ENCODE measurements at places on chromosomes 13 and 19. TPM values are rescaled to one million over a fixed set of nuclear protein-coding genes. Genes with fewer than 3 reads are reported as not detected.

FUT1 gene
- total RNA-seq, result 15.9 TPM

CDC37 gene
- 164 TPM for total RNA-seq

ADPRHL1 gene
- 2.7 TPM for total RNA-seq

SYNGR4 gene
- total RNA-seq, result 0.31 TPM

DNA sequence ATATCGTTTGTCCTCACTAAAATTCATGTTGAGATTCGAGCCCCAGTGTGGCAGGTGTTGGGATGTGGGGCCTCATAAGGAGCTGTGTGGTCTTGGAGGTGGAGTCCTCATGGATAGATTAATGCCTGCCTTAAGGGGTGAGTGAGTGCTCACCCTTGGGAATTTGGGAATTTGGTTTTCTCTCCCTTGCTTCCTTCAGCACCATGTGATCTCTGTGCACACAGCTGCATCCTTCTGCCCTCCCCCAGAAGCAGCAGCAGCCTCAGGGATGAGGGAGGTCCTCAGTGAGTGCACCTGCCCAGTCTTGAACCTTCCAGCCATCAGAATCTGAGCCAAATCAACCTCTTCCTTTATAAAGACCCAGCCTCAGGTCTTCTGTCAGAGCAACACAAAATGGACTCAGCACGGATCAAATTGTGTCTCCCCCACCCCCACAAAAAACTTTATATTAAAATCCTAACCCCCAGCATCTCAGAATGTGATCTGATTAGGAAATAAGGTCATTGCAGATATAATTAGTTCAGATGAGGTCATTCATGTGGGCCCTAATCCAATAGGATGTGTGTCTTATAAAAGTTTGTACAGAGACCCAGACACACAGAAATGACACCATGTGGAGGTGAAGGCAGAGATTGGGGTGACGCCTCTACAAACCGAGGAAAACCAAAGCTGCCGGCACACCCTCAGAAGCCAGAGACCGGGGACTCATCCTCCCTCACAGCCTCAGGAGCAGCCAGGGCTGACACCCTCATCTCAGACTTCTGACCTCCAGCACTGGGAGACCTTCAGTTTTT is 12.9 kb downstream of the CYTH2 start:
- H3K4me3 ChIP-seq, result no peak overlapping the region
- H3K27me3 ChIP-seq, result no peaks in the 10 kb centered on the region
- H3K4me1 ChIP-seq, result no peaks in the 10 kb centered on the region
- H3K27ac ChIP-seq, result no peak overlapping the region
- H3K36me3 ChIP-seq, result peaks cover 12% of the 10 kb centered on the region
- DNase-seq, result no peak

- peaks cover 7% of the 10 kb centered on the region for H3K36me3 ChIP-seq
- DNase-seq, result no peak
- no peak overlapping the region for H3K27ac ChIP-seq
- H3K4me3 ChIP-seq, result no peak overlapping the region
- H3K4me1 ChIP-seq, result no peaks in the 10 kb centered on the region
Observed at GRCh38 chr13:103272770-103273169, 206.6 kb upstream of the SLC10A2 start.

- H3K27ac ChIP-seq, result no peak overlapping the region
- H3K4me3 ChIP-seq, result no peak overlapping the region
- H3K36me3 ChIP-seq, result peaks cover 8% of the 10 kb centered on the region
- no peaks in the 10 kb centered on the region for H3K4me1 ChIP-seq
- no peak for DNase-seq
- no peaks in the 10 kb centered on the region for H3K27me3 ChIP-seq
Observed at GRCh38 chr13:67769987-67770341, 539.8 kb upstream of the PCDH9 start.

DNA sequence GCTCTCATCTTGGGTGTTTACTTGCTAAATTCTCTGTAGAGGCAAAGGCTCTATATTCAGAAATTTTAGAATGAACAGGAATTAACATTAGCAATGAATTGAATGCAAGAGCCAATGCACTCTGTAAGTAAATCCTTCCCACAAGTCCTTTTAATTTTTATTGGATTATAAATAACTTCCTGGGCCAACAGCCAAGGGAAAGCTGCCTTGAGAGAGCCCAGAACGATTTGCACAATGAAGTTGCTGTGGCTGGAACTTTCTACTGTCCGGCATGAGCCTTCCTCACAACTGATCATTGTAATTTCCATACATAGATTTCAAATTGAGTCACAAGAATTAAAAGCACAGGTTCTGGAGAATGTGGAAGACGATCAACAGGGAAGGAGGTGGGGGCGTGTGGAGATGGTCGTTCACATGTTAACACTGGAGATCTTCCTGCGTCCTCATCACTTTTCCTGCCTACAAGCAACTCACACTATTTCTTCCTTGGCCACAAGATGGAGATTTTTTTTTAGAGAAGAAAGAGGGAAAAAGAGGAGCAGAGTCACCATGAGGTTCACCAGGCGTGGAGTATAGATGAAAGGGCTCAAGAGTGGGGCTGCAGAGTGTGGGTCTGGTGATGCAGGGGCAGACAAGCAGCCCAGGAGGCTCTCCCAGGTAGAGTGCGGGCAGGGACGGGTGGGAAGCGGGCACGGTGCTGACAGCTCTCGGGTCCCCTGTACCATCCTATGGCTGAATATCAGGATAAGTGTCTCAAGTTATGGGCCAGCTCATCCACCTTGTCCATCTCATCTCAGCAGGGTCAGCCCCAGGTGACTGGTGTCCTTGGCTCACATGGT is 110.7 kb downstream of the SOX1 start:
- DNase-seq, result no peak
- no peaks in the 10 kb centered on the region for H3K4me1 ChIP-seq
- no peak overlapping the region for H3K4me3 ChIP-seq
- no peak overlapping the region for H3K27ac ChIP-seq

DNA sequence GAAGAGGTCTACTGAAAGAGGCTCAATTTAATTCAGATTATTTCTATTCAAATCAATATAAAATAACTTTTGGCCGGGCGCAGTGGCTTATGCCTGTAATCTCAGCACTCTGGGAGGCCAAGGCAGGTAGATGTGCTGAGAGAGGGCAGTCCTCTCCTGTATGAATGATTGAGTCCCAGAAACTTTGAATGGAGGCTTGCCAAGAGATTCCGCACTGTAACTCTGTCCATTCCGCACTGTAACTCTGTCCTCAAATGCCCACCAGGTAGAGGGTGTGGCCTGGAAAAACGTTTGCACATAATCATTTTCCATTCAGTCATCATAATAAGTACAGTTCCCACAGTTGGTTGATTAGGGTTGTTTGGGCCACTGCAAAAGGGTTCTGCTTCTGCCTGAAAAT is 274.7 kb upstream of the SOX21 start:
- no peaks in the 10 kb centered on the region for H3K36me3 ChIP-seq
- DNase-seq, result no peak
- no peaks in the 10 kb centered on the region for H3K27me3 ChIP-seq
- H3K27ac ChIP-seq, result no peak overlapping the region
- H3K4me1 ChIP-seq, result no peaks in the 10 kb centered on the region

GRCh38 chr13:31045286-31046081 is 113.0 kb downstream of the TEX26 start:
- no peaks in the 10 kb centered on the region for H3K4me1 ChIP-seq
- H3K36me3 ChIP-seq, result no peaks in the 10 kb centered on the region
- no peak overlapping the region for H3K27ac ChIP-seq
- no peaks in the 10 kb centered on the region for H3K27me3 ChIP-seq

- peaks cover 17% of the 10 kb centered on the region for H3K36me3 ChIP-seq
- no peak overlapping the region for H3K27ac ChIP-seq
- H3K4me1 ChIP-seq, result no peaks in the 10 kb centered on the region
- DNase-seq, result peak; percentile 48
Observed at GRCh38 chr13:44516771-44517170, 59.4 kb downstream of the TSC22D1 start.
